ENCODE measurements at places on chromosomes 13 and 19. TPM values are rescaled to one million over a fixed set of nuclear protein-coding genes. Genes with fewer than 3 reads are reported as not detected.

DNA sequence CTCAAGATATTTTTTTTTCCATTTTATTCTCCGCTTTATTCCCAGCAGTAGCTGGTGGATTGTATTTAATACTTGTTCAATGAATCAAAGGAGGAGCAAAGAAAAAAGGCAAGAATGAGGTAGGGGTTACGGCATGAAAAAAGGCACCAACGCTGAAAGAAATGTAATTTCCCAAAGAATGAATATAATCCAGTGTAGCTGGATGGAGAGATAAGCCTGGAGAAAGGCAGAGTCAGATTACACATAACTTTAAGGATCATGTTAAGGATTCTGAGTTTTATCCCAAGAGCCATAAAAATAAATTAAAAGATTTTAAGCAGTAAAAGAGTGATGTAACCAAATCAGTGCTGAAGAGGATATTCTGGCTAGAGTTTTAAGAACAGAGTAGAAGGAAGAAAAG, 67.7 kb downstream of the RBM26 start:
- no peak for DNase-seq

GRCh38 chr13:61036715-61037114, 378.9 kb downstream of the PCDH20 start:
- no peak for DNase-seq

DNA sequence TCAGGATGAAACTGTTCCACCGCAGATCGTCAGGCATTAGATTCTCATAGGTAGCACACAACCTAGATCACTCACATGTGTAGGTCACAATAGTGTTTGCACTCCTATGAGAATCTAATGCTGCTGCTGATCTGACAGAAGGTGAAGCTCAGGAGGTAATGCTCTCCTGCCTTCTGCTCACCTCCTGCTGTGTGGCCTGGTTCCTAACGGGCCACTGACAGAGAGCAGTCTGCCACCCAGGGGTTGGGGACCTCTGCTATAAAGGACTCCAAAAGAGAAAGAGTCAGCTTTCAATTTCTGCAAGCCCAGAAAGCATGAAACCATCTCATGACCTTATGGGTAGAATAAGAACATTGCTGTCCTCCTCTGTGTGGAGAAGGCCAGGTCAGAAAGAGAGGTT, 43.5 kb upstream of the PCCA start:
- DNase-seq = no peak

- DNase-seq = no peak
These were observed 6.3 kb upstream of the MRPS31 start for GRCh38 chr13:40777166-40777808.

CABP5 gene
- 9.2 TPM for total RNA-seq

All from T-helper 17 cell (primary cell).